ENCODE measurements at places on chromosomes 3 and 15.

- DNase-seq: no peak
These were observed 4.3 kb downstream of the RNU6-1 start for GRCh38 chr15:67835297-67836133.

GRCh38 chr3:148975248-148975647 is 16.1 kb upstream of the GYG1 start:
- no peak for DNase-seq

DNA sequence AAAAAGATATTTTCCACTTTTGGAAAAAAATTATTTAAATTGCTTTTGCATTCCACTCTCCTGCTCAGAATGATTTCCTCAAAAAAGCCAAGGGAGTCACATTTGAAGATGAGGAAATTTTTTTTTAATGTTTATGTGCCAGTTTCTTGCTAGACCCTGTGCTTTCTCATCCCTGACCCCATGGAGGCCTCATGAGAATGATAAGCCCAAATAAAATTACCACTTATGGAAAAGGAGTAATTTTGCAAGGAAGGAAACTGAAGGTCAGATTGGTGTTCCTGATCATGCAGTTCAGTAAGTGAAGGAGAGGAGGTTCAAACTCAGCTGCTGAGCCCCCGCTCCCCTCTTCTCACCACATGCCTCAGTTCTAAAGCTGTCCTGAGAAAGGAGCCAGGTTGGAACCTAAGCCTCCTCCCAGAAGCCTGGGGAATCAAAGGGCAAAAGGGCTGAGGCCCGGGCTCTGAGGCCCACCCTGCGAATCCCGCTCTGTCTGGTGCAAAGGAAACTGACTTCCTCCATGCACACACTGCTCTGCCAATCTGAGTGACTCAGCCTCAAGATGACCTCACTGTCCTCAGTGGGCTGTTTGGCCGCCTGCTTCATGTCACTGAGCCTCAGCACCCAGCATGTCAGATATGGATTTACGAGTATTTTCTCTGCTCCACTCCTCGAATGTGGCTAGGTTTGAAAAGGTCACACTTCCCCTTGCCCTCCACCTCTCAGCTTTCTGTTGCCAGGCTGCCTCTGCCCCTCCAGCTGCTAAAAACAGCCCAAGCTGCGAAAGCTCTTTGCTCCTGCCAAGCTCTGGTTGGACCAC is 56.9 kb upstream of the FLNB start:
- no peak for DNase-seq

- no peak for DNase-seq
These were observed 353.9 kb upstream of the ROPN1 start for GRCh38 chr3:124345845-124346244.

DNA sequence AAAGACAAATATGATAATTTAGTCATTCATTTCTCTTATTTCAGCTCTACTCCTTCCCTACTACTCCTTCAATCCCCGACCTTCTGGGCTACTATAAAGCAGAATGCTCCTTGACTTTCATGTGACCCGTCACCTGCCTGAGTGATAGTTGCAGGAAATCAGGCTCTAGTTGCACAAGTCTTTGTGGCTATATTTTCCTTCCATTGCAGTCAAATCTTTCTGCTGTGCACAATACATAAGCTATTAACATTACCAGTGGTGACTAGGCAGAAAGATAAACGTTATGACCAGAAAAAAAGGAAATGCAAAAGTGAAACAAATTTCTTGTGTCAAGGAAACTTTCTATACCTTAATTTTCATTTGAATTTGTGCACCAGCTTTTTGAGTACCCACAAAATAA is 2.3 kb downstream of the SUCNR1 start:
- no peak for DNase-seq

DNA sequence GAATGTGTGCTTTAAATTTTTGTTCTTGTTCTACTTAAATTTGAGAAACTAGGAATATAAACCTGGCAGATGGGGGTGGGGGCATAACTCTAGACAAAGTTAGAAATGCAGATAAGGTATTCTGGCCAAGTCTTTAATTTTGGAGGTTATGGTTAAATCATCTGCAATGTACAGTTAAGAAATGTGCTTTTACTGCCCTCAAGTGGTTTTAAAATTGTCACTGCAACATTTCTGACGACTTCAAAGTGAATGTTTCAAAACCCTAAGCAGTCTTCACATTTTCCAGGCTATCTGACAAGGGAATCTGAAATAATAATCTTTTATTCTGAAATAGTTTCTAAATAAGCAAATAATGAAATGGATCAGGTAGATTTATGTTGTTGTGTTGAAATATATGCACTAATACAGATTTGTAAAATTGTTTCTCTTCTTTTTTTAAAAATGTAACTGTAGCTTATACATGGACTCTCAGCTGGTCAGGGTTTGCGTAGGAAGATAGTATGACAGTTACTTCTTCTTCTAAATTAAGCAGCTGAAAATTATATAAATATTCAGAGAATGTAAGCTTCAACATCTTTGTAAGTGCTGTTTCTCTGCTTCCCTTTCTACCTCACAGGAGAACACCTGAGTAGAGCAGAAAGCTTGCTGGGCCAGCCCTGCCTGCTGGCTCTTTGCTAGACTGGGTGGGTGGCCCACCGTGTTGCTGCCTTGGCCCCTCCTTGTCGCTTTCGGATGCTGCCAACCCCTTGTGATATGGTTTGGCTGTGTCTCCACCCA is 45.0 kb downstream of the SUCNR1 start:
- DNase-seq: no peak

DNA sequence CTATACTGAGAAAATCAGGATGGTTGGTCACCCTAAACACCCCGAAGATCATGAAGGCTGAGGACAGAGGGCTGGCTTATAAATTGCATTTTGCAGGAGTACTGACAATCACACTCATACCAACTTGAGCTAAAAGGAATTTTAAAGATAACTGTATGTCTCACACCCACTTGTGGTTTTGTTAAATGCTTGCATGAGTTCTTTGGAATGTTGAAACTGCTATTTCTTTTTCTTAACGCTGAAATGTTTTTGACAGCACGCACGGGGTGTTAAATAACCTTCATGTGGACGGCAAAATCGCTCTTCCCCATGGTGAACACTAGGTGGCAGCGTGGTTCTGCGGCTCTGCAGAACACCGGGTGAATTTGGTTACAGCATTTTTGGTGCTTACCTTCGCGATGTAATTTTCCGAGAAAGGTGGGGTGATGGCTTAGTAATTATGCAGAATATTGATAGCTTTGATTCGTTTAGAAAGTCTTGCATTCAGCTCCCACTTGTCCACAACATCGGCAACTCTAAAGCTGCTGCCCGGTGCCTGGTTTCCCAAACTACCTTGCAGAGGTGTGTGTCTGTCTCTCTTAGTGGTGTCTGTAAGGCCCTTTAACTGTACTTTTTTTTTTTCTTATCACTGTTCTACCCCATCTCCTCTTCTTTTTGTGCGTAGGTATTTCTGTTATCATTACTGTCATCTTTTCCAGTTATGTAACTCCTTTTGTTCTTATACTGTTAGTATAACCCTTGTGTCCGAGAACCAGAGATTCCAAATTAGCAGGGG is 51.7 kb downstream of the ARNT2 start:
- peak; percentile 5 for DNase-seq

DNA sequence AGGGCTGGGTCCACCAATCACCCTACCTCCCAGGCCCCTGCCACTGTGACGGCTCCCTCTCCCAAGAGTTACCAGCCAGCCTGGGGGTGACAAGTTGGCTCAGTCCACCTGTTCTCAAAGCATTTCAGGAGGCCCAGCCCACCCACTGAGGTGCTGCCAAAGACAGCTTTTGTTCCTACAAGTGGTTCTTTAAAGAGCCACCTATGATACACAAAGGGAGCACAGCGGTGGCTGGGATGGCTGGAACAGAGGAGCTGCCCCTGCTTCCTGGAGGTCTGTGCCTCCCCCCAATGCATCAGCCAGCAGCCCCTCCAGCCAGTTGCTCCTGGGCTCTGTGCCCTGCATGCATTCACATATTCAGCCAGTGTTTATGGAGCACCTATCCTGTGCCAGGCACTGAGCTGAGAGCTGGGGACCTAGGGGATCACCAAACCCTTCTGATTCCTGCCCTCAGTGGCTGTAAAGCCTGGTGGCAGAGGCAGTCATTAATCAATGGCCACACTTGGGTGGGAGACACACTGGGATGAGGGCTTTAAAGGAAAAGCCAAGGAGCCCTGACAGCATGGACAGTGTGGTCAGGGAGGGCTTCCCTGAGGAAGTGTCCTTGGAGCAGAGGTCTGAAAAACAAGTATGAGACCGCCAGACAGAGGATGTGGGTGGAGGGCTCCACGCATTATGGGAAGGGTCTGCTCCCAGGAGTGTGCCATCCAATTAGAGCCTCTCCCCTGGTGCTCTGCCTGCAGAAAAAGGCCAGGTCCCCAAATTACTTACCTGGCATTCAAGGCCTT is 107.1 kb upstream of the LINGO1 start:
- no peak for DNase-seq

GRCh38 chr3:70256566-70256965 is 55.9 kb downstream of the MDFIC2 start:
- DNase-seq: no peak

DNA sequence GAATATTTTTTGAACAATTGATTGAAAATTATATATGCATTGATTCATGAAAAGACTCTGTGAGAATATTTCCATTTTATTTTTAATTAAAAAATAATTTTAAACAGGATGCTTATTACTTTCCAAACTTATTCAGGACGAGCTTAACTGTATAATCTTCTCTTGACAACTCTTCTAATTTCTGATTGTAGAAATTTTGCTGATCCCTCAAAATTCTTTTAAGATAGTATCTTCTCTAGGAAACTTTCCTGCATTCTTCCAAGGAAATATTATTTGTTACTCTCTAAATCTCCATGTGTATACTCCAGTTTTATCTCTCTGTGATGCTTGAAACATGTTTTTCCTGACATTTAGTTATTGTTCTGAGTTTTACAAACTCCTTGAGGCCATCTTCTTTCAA is 197.2 kb downstream of the BCHE start:
- no peak for DNase-seq

- DNase-seq: no peak
These were observed 26.1 kb downstream of the PCCB start for GRCh38 chr3:136276049-136276755.

- no peak for DNase-seq
These were observed 302.8 kb upstream of the UBE2E2 start for GRCh38 chr3:22900296-22900695.

DNA sequence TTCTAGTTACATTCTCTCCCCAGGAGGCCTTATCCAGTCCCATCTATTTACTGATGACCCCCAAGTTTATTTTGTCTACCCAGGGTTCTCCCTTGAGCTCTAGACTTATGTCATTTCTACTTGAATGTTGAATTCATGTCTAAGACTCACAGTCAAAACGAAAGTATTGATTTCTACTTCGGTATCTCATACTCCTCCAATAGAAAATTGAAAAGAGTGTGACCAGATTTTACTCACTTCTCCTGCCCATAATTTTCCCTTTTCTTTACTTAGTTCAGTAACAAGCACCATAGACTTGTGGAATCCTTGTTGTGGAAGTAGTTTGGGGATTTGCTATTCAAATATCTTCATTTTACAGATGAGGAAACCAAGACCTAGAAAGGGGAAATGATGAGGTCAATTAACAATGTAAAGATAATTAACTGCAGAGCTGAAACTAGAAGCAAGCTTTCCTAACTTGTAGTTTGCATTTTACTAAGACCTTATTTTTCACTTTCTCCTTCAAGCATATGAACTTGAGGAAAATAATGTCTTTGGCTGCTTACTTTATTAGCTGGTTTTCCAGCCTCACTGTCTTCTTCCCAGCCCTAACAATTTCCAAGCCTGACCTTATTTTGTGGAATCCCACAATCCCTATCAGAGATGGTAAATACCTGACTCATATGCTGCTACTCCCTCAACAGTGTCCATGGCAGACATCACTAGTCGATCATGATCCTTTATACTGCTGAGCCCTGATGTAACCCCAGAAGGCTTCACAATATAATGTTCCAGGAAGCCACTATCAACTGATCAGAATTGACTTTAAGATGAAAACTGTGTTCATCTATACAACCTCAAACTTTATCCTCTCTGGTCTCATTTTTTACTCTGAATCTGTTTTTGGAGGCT is 123.9 kb upstream of the AGBL1 start:
- DNase-seq: no peak

DNA sequence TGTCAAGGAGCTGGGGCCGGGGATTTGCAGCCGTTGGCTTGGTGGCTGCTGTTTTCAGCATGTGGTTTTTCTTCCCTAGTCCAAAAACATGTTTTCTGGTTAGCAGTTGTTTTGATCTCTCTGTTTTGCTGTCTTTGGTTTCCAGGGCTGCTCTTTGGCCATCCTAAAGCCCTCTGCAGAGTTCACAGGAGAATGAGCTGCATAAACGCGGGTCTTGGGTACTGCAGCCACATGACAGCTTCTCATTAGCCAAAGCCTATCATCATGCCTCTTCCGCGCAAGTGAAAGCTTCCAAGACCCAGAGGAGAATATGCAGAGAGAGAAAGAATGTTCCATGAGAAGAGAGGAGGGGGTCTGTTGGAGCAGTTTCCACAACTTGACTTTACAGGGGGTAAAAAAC is 138.5 kb downstream of the NTRK3 start:
- no peak for DNase-seq

DNA sequence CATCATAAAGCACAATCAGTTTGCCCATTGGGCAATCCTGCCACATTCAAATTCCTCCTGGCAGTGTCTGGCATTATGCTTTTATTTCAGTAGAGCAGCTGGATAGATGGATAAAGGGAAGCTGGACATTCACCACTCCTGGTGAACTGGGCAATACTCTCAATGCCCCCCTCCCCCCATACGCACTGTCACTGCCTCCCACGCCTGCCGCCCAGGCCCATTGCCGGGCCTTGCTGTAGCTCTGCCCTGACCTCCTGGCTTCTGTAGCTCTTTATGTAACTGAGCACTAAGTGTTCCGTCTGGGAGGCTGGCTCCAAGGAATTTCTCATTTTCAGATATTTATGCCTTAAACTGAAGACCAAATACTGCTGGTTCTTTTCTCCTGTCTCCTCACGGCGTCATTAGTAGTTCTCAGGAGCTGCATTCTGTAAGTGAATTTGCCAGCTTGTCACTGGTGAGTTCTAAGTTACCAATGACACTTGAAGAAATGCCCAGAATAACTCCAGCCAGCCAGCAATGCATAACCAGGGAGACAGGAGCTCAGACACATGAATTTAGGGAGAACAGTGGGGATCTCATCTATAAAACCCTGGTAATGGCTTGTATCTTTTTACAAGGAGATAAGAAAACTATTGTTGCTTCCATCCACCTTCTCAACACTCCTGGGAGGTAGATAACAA is 25.5 kb upstream of the RASGRF1 start:
- DNase-seq: no peak
